Esophagus squamous epithelium (tissue), 5 donors: ENCODE measurements at places on chromosomes 1 and 21.

- no peak for DNase-seq
Observed at GRCh38 chr1:226921504-226921903, 18.6 kb upstream of the COQ8A start.

- DNase-seq, result no peak
Observed at GRCh38 chr1:107877092-107877491, 87.9 kb downstream of the VAV3 start.

DNA sequence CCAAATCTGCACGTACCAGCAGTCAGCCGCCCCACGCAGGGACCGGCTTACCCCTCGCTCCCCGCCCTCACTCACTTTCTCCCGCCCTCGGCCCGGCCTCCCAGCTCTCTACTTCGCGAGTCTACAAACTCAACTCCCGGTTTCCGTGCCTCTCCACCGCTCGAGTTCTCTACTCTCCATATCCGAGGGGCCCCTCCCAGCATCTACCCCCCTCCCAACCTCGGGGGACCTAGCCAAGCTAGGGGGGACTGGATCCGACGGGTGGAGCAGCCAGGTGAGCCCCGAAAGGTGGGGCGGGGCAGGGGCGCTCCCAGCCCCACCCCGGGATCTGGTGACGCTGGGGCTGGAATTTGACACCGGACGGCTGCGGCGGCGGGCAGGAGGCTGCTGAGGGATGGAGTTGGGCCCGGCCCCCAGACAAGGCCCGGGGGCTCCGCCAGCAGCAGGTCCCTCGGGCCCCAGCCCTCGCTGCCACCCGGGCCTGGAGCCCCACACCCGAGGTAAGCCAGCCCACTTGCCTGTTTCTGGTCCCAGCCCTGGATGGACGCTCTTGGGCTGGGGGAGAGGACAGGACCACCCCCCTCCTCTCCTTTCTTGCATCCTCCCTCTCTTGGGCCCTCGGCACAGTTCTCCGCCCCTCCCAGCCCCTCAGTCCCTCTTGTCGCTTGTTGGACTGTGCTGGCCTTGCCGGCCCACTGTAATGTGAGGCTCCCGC lies at the start of gene ARTN:
TSS of gene ARTN (plus strand) at position 416 of the 715 bp plus-strand sequence. CDS start 1,856 bp downstream, outside the sequence.
- DNase-seq, result no peak

GRCh38 chr1:231613419-231614349 lies 12.9 kb upstream of the DISC1 start:
- DNase-seq, result no peak

DNA sequence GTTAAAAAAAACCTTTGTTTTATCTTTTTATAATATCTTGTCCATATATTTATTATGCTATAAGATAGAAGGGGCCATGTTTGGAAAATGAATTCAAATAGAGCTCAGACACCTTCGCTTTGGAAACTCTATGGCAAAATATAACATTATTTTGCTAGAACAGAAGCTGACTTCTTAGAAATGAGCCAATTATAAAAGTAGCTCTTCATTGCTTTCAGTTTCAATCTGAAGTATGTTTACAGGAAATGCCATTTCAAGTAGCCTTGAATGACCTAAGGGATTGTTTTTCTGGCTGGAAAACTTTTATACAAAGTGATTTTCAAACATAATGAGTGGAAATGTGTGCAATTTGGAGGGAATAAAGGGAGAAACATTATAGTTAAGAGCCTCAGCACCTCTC lies 37.8 kb upstream of the GBP5 start:
- DNase-seq, result no peak

- no peak for DNase-seq
Observed at GRCh38 chr1:92804721-92805201, 19.9 kb upstream of the EVI5 start.

GRCh38 chr1:65866439-65866838 lies 73.7 kb downstream of the PDE4B start:
- DNase-seq, result no peak

- no peak for DNase-seq
Observed at GRCh38 chr1:179857009-179857408, 20.6 kb downstream of the TOR1AIP2 start.

GRCh38 chr1:59261537-59261936 lies 35.4 kb upstream of the FGGY start:
- DNase-seq, result no peak

DNA sequence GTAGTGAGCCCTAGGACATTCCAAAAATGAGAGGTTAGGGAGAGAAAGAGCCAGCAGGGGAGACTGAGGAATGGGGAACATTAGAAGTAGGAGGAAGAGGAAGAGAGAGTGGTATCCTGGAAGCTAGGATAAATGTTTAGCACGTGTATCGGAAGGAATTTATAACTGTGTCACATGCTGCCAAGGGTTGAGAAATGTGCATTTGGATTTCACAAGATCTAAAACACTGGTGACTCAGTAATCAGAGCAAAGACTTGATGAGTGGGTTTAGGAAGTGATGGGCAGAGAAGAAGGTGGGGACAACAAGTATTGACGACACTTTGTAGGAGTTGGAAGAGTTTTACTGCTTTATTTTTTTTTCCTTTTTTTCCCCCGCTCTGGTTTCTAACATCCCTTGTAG lies 193.9 kb downstream of the FMN2 start:
- no peak for DNase-seq

DNA sequence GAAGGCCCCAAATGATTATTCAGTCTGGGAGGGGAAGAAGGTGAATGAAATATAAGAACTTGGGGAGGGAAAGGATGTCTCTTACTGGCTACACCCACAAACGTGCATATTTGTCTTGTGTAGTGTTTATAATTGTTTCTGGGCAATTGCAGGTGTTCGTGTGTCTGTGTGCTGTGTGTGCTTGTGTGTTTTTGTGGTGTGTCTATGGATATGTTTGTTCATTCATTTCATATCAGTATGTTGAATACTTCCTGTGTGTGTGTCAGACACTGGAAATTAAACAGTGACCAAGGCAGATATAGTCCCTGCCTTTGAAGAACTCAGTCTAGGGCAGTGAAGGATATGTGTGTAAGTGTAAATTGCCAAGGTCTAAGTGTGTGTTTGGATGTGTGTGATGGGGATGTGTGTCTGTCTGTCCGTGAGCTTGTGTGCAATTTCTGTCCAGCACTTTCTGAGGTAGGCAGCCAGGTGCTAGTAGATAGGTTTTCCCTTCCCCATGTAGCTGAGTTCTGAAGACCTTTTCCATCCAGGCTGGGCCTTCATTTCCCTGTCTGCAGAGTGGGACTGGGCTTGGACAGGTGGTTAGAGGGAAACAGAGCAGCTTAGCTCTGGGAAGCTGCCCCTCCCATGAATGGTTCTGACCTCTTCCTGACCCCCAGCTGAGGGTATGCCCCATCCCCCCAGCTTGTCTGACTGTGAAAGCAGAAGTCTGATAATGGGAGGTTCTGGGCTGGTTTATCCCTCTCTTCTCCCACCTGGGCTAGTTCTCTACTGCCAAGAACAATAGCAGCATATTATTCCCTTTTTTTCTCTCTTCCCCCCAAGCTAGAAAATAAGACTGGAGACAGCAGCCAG lies 3.8 kb downstream of the AGO1 start:
- no peak for DNase-seq

DNA sequence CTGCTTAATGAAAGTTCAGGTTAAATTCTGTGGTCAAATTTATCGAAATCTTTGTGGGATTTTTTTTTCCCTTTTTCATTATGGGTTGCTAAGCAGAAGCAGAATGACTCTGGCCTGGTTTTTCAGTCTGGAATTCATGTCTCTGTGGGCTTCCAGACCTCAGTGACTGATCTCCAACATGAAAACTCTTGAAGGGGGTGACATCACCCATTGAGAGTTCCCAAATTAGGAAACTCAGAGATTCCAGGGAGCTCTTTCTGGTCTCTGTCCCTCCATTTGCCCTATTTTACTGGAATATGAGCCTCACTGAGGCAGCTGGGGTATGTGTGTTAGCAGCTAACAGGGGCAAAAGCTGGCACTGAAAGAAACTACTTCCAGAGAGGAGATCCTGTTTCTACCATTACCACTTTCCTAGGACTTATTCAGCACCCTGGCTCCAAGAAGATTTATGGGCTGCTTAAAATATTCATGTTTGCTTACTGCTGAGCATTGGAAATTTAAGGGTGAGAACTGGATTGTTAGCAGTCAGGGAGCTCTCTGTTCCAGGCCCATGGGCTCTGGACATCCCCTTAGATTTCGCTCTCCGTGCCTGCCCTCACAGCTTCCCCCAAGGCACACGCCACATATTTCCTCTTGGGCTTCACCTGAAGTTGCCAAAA lies 203.4 kb upstream of the SPAG17 start:
- no peak for DNase-seq

GRCh38 chr1:23473037-23473800 lies 10.8 kb downstream of the ASAP3 start:
- DNase-seq, result no peak

DNA sequence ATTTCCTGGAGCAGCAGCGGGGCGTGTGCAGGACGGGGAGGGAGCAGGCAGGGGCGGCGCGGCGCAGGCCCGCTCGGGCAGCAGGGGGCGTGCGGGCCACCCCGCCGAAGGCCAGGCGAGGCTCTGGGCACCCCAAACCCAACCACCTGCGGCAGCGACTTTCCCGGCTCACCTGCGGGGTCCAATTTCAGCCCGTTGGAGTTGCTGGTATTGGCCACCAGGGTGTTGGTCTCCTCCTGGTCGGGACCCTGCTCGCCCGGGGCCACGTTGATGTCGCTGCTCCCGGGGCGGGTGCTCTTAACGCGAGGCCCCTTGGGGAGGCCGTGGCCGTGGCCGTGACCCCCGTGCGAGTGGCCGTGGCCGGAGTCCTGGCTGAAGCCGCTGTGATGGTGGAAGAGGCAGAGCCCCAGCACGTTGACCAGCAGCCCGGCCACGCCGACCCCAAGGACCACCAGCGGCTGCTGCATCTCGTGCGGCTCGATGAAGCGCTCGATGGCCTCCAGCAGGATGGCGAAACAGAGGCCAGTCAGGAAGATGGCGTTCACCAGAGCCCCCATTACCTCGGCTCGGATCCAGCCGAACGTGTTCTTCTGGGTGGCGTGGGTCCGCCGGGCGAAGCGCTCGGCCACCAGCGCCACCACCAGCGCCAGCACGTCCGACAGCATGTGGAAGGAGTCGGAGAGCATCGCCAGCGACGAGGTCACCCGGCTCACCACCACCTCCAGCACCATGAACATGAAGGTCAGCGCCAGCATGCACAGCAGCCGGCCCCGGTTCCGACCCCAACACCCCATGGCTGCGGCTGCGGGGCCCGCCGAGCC lies 932 bp downstream of the SLC30A1 start:
- peak; percentile 14 for DNase-seq

GRCh38 chr1:38686167-38686926 lies 173.2 kb downstream of the RRAGC start:
- no peak for DNase-seq

DNA sequence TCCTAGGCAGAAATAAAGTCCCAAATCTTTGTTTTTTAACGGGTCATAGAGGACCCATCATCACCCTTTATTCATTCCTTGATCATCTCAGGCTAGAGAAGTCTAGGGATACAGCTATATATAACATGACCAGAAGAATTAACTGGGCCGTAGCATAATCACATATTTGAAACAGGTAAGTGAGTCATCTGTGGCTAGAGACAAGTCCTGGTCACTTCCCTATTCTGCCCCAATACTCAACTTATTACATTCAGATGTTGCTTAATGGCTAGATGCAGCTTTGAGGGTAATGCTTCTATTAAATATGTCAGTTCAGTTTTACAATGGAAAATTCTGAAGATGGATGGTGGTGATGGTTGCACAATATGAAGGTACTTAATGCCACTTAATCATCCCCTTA lies 47.0 kb downstream of the EXO1 start:
- no peak for DNase-seq

DNA sequence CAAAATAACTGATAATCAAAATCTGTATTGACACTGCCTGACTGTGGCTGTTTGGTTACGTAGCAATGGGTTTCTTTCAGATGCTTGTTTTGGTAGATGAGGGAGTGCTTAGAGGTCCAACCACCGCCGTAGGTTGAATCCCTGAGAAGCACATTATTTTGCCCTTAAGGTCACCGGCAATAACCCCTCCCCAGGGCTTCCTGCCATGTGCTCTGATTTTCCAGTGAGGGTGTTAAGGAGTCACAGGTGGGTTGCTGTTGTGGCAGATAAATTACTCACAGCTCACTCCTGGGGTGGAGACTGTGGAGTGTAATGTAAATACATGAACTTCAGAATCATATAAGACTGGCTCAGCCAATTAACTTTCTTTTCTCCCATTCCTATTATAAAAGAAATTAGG lies 81.5 kb upstream of the ZP4 start:
- no peak for DNase-seq

DNA sequence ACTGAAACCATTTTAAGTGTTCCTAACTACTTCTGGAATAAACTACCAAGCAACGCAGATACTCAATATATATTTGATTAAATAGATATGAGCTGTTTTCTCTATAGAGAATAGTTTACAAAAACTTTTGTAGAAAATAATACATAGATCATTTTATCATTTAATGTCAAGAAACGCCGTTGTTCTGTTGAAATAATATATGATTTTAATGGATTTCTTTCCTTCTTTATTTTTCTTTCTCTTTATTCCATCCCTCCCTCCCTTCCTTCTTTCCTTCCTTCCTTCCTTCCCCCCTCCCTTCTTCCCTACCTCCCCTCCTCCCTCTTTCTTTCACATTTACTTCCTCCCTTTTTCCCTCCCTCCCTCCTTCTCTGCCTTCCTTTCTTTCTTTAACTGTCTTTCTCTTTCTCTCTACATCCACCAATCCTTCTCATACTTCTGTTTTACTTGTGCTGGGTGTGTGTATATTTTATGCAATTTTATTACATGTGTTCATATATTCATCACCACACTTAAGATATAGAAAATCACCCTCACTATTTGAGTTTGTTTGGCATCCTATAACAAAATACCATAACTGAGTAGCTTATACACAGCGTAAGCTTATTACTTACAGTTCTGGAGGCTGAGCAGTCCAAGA lies 230.9 kb upstream of the BRINP3 start:
- no peak for DNase-seq
